ENCODE measurements at places on chromosomes 2 and 18.

DNA sequence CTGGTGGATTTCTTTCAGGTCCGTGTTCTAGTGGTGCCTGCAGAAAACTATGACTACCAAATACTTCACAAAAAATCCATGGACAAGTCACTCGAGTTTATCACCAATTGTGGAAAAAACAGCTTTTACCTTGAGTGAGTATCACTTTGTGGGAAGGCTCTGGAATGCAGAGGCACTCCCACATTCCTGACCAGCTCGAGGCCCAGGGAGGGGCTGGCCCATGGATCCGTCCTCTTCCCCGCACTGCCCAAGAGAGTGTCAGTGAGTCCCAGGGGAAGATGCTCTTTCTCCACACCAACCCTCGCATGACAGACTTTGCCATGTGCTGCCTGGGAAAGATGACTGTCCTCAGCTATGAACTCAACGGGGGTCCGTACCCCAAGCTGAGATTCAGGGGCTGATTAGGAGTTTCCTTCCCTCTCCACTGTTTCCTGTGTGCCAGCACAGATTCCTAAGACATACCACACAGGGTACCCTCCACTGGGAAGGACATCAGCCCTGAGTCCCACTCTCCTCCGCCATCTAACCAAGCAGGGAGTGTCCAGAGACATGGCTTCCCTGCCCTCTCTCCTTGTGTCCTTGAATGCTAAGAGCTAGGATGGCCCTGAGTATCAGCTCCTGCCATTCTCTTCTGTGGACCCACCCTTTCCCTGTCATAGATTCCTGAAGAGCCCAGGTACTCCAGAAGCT is 155.9 kb downstream of the LAMA3 start:
- no peak for DNase-seq

DNA sequence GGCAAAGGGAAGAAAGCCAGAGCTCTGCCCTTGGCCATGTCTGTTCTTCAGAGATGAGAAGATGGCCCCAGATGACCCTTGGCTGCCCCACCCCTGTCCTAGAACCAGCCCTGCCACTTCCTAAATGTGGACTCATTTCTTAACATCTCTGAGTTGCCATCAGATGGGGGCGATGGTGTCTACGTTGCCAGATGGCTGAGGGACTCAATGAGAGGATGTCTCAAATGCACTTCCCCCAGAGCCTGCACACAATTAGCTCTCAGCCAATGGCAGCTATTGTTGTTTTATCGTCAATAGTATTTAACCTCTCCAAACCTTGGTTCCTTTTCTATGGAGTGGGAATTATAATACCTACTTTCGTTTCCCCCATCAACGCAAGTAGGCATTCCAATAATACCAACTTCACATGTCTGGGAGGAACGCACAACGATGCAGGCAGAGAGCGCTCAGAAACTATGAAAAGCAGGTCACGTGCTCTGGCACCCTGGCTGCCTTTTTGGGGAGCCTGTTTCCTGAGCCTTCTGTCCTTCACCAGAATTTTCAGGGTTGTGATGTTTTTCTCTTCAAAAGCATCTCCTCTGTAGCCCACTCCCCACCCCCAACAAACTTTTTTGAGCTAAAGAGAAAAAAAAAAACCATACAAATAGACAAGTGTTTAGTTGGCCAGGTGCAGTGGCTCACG is 100.3 kb downstream of the MCFD2 start:
- no peak for DNase-seq

DNA sequence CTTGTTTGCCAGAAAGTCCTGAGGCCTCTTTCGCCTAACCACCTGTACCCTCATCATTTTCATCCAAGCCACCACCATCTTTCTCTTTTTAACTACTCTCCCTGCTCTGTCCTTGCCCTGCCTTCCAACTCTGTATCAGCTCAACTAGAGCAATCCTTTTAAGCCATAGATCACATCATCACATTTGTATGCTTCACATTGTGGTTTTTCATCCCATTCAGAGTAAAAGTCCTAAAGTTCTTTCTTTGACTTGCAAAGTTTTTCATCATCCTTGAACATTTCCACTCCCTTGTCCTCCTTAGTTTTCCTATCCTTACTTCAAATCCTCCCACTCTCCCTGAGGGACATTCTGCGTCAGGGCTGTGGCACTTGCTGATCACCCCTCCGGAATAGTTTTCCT is 73.9 kb downstream of the SLC39A10 start:
- DNase-seq, result no peak

- DNase-seq, result no peak
These were observed 346.0 kb downstream of the ARHGAP15 start for GRCh38 chr2:143475041-143475776.

- DNase-seq, result peak; percentile 22
These were observed 86.5 kb upstream of the EPB41L3 start for GRCh38 chr18:5630057-5630899.

DNA sequence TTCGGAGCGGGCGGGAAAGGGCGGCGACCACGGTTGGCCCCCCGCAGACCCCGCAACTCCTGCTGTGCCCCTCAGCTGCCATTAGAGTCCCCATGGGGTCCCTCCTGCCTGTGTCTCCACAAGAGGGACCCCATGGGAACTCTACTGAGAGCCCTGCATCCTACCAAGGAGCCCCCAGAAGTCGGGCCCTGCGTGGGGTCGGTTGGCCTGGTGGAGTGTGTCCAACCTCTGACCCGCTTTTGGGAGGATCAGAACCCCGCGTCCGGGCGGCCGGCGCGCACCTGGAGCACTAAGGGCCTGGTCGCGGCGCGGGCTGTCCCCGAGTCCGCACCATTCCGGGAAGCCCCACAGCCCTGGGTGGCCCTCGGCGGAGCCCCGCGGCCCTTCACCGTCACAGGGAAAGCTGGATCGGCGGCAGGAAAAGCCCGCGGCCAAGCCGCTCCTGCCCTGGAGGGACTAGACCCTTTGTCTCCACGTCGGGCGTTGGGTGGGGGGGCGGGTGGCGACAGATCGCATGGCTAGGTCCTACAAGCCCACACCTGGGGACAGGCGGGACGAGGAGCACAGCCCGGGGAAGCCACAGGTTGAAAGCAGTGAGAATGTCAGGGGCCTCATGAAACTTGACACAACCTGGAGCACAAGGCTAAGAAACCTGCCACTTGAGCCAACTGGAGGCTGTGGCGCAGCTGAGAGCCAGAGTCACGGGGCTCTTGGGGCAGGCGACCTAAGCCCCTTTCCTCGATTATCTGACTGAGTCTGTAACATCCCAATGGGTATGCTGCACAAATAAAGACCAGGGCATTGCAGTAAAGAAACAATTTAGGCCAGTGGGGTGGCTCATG is 11.2 kb upstream of the CXXC1 start:
- no peak for DNase-seq

- peak; percentile 40 for DNase-seq
These were observed 96.0 kb upstream of the TTC39C start for GRCh38 chr18:23918395-23919032.

- DNase-seq, result no peak
These were observed 13.6 kb upstream of the BCL11A start for GRCh38 chr2:60567096-60567495.

DNA sequence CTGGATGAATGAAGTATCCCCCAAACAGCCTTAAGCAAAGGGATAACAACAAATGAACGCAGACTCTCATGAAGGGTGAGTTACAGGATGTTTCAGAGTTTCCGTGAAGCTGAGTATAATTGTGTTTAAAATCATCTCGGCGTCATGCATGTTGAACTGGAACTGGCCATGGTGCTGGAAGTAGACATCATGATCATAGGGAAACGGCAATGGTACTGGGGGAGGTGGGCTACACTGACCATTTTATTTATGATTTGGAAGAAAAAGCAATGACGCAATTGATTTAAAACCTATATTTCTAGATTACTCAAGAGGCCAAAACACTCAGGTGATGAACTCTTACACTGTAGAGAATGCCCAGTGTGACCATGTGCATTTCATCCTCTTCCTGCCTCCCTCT is 387.9 kb upstream of the MYT1L start:
- DNase-seq, result no peak

DNA sequence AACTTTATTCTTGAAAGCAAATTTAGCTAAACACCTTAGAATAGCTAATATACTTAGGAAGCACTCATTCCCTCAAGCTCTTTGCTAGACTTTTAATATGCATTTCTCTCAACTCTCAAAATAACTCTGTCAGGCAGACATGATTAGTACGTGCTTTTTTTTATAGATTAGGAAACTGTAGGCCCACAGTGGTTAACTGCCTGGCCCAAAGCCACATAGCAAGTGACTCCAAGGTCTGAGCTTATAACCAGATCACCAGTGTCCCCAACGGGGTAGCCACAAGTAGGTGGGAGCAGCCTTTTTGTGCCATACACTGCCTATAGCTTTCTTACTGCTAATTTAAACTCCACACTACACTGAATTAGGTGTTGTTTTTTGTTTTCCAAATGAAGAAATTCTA is 576.8 kb downstream of the METTL4 start:
- no peak for DNase-seq

- DNase-seq, result no peak
These were observed 108.1 kb upstream of the SERPINE2 start for GRCh38 chr2:224147174-224147573.

DNA sequence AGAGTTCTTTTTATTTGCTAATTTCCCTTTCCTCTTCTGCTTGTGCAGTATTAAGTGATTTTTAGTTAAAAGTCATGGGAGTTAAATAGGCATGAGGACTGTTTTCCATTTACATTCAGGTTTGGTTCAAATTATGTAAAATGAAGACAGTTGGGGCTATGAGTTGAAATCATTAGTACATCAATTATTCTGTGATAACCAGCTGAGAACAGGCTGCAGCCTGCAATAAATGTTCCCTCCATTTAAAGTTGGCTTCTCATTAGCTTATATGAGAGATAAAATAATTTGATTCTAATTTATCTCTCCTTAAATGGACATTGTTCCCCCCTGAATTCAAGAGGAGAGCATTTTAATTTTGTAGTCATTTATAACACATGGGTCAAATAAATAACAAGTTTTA is 48.3 kb downstream of the RHBDD1 start:
- no peak for DNase-seq
